ENCODE measurements at places on chromosomes 3 and 15. TPM values are rescaled to one million over a fixed set of nuclear protein-coding genes. Genes with fewer than 3 reads are reported as not detected.

DNA sequence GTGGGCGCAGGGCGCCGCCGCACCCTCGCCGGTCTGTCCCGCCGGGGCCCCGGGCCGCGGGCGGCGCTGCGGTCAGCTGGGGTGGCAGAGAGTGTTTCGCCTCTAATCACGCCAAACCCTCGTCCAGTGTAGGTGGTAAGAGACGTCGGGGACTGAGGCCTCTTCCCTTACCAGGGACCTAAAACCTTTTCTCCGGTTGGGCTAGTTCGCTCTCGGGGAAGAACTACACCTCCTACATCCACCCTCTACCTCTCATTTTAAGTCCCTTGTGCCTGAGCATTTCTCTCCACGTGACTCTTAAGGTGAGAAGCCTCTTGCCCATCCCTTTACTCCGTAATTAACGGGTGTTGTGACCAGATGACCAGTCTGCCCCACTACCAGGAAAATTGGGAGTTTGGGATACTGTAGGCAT is 520 bp downstream of the TMEM42 start:
- no peak for DNase-seq

- DNase-seq: no peak
These were observed 7.7 kb upstream of the FLNB start for GRCh38 chr3:58000306-58001085.

Gene ELL3
- 7.2 TPM for total RNA-seq

Gene TMEM108
- 0.28 TPM for total RNA-seq

Gene ACAA1
- 37.6 TPM for total RNA-seq

DNA sequence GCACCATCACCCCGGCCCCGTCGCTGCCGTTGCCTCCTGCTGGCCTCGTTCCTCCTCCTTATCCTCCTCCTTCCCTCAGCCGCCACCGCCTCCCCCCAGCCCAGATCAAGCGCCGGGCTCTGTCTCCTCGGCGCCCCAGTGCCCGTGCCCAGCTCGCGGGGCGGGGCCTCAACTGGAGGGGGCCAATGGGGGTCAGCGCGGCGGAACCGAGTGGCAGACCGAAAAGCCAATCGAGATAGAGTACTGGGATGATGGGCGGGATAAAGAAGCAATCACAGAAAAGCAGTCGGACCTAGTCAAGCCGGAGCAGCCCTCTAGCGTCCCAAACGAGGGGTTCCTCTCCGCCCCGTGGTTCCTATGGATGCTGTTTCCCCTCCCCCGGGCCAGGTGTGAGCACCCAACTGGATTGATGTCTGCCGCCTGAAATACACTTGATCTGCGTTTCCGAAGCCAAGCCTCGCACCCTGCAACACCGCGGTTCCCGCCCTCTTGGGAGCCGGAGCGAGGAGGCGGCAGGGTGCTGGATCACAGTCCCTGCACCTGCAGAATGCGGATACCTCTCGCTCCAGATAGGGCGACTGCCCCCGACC is at the start of gene FRMD5:
FRMD5 (minus strand) TSS at position 121 of the 590 bp plus-strand sequence.
- DNase-seq: peak; percentile 35

Gene IGF1R
- 159 TPM for total RNA-seq

Gene TPRG1
- total RNA-seq: 14.5 TPM

Gene SNX4
- 26.4 TPM for total RNA-seq

GRCh38 chr3:134211797-134212196 is 38.9 kb downstream of the RYK start:
- no peak for DNase-seq

GRCh38 chr3:128969993-128970739 is 23.7 kb downstream of the CFAP92 start:
- no peak for DNase-seq

- no peak for DNase-seq
These were observed 81.2 kb upstream of the PLXND1 start for GRCh38 chr3:129687586-129688125.

Gene CYP8B1
- not detected for total RNA-seq

- no peak for DNase-seq
These were observed 134.7 kb downstream of the ADAMTS17 start for GRCh38 chr15:100207053-100207452.

Gene BUB1B
- 0.41 TPM for total RNA-seq

Gene ABHD2
- total RNA-seq: 177 TPM

GRCh38 chr3:52052831-52053306 is 3.5 kb downstream of the DUSP7 start:
- DNase-seq: peak; percentile 78

Gene RHCG
- not detected for total RNA-seq

DNA sequence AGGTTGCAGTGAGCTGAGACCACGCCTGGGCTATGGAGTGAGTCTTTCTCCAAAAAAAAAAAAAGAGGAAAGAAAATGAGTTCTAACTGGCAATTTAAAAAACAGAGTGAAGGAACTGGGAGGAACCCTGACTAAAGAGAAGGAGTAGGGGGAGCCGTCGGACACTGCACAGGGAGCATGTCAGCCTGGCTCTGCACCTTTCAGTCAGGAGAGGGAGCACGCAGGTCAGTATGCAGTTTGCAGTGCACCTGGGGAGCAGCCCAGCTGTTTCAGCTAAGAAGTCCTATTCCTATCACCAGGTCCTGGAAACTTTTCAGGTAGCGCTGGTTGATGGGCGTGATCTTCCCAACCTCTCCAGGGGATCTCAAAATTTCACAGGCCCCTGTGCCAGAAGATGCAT is 14.9 kb upstream of the ZXDC start:
- no peak for DNase-seq

GRCh38 chr3:173510565-173510964 is 113.0 kb downstream of the NLGN1 start:
- DNase-seq: no peak

Gene DLEC1
- 0.14 TPM for total RNA-seq

DNA sequence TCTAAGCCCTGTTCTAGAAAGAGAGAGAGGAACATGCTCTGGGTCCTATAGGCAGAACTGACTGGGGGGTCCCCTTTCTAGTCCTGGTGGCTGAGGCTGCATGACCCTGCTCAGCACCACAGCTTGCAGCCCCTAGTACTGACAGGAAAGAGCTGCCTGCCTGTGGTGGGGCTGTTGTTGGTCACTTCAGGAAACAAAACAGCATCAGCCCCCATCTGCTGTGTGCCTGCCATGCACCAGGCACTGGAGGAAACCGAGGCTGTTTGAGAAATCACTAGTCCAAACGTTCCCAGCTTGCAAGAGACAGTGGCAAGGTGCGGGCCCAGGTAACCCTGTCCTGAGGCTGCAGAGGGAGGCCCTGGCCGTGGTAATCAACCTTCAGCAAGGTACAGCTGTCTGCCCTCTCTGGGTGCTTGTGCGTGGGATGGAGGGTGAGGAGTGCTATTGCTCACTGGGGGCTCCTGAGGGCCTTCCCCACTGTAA is 90.6 kb downstream of the IQSEC1 start:
- no peak for DNase-seq

- no peak for DNase-seq
These were observed 114.3 kb downstream of the NAALADL2 start for GRCh38 chr3:174973465-174973864.

GRCh38 chr3:33658621-33658990 is 59.4 kb downstream of the CLASP2 start:
- no peak for DNase-seq

Gene CD86
- total RNA-seq: 18.0 TPM

GRCh38 chr15:38065721-38066345 is 131.4 kb downstream of the TMCO5A start:
- DNase-seq: no peak

Gene PLXNA1
- 70.1 TPM for total RNA-seq

DNA sequence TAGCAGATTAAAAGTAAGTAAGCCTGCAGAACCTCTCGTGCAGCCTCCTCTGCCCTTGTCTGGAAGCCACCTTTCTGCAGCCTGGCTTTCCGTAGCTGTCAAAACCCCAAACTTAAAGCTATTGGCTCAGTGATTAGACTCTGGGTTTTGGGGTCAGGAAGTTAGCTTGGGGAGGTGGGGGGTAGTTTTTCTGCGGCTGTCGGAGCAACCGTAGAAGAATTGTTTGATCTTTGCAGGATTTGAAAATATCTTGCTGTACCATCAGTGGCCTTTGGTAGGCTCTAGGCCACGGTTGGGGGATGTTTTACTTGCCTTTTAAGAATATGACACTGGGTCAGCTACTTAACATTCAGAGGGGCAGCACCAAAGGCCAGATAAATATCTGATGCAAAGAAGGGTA is 88.4 kb upstream of the RASGRP1 start:
- no peak for DNase-seq

DNA sequence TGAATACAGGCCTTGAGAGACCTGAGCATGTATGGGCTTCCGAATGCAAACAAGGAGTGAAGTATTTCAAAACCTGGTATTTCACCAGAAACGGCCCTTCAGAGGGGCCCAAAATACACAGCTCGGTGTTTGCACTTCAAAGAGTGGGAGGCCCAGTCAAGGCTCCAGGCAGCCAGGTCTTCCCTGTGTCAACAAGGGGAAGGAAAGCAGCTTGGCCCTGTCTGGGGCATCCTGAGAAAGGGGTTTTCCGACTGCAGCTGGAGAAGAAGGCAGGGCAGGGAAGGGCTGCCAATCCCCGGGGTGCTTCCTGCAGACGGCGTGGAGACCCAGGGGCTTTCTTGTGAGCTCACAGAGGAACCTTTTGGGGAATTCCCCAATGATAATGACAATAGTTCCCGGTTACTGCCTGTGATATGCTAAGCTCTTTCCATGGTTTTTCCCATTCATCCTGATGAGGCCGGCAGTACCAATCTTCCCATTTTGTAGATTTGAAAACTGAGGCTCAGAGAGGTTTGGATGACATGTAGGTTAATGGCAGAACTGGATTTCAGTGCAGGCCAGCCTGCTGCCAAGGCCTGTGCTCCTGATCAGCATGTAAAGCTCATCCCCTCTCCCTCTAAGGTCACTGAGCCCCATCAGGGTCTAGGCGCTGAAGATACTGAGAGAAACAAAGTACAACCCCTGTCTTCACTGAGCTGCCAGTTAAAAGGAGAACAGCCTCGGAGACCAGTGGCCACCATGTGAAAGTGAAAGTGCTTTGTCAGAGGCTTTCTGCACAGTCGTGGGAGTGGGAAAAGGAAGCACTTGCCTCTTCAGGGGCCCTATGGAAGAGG is 43.0 kb upstream of the TLE3 start:
- no peak for DNase-seq

- DNase-seq: no peak
These were observed 495.3 kb upstream of the AGTR1 start for GRCh38 chr3:148202386-148202785.

- DNase-seq: no peak
These were observed 7.0 kb upstream of the CD276 start for GRCh38 chr15:73677146-73677607.

DNA sequence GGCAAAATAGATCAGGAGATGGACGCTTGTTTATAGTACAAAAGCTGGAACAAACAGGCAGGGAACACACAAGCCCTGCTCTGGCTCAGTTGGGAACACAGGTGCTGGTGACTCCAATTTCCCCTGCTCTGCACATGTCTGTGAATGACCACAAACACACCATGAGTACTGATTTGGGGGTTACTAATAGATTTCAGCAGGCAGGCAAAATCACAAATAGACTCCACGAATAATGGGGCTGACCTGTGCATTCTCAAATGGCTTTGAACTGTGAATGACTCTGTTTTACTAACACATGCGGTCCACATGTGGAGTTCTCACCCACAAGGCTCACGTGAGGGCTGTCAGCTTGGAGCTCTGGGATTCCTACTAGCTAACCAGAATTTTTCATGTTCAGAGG is 3.9 kb downstream of the RTP3 start:
- no peak for DNase-seq

GRCh38 chr3:150680562-150680961 is 23.2 kb downstream of the ERICH6 start:
- no peak for DNase-seq

Gene CEMIP
- 1.2 TPM for total RNA-seq

Gene TYRO3
- 8.8 TPM for total RNA-seq

- DNase-seq: no peak
These were observed 150.5 kb upstream of the SLC2A2 start for GRCh38 chr3:171177056-171177455.

DNA sequence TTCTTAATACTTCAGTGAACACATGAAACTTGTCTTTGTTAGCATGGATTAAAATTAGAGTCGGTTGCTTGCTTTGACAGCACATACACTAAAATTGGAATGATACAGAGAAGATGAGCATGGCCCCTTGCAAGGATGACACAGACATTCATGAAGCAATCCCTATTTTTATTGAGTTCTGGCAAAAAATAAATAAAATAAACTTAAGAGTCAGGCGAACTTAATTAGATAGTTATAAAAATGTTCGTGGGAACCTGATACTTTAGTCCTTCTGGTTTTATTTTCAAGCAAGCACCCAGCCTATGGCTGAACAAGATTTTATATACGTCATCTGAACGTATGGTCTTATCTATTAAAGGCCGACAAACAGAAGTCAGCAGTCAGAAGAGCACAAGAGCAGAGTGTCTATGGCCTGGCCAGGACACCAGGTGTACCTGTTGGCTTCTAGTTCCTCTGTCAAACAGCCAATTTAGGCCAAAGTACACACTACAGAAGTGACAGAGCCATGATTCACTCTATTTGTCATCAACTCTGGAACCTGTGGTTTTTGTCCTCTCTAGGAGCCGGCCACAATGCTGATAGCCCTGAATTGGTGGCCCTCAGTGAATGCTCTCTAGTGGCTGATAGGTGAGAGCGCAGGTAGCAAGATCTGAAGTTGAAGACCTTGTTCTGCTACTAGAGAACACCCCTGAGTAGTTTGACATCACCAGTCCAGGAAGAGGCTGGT is 64.3 kb downstream of the LEO1 start:
- no peak for DNase-seq

Gene CCR9
- total RNA-seq: not detected

Gene GTF2A2
- total RNA-seq: 26.7 TPM

- DNase-seq: no peak
These were observed 180.6 kb downstream of the PTPRG start for GRCh38 chr3:61742006-61742405.

DNA sequence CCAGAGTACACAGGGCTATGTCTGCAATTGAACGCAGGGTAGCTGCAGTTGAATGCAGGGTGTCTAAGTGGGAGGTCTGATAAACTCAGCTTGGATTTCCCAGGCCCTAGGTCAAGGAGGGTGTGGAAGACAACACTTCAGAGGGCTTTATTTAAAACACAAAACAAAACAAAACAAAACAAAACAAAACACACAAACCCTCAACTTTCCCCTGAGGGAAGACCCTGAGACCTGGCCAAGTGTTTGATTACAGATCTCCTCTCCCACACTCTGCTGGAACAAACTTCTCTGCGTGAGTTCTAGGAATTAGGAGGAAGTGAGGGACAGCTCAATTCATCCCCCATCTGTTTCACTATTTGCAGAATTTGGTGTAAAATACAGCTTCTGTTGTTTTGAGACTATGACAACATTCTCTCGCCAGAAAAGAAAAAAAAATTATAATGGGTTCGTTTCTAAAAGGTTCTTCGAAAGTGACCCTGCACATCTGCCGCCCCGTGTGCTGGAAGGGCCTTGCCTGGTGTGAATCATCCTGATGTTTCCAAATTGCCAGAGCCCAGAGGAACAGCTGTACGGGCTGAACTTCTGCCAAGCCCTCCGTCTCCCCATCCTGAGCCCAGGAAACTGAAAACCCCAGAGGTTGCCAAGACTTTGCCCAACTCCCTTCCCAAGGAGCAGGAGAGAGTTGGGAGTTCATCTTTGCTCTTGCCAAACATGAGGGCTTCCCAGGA is 73.3 kb upstream of the RAD18 start:
- peak; percentile 6 for DNase-seq

- no peak for DNase-seq
These were observed 103.3 kb downstream of the STT3B start for GRCh38 chr3:31636049-31636448.

Gene CHRFAM7A
- total RNA-seq: 7.6 TPM
